Epithelial cell of esophagus (primary cell): ENCODE measurements at places on chromosomes 11 and 22.

- peak; percentile 29 for DNase-seq
Observed at GRCh38 chr11:114193730-114194679, 102.2 kb upstream of the NNMT start.

- no peak for DNase-seq
Observed at GRCh38 chr11:126268361-126268707, 361 bp downstream of the SRPRA start.

DNA sequence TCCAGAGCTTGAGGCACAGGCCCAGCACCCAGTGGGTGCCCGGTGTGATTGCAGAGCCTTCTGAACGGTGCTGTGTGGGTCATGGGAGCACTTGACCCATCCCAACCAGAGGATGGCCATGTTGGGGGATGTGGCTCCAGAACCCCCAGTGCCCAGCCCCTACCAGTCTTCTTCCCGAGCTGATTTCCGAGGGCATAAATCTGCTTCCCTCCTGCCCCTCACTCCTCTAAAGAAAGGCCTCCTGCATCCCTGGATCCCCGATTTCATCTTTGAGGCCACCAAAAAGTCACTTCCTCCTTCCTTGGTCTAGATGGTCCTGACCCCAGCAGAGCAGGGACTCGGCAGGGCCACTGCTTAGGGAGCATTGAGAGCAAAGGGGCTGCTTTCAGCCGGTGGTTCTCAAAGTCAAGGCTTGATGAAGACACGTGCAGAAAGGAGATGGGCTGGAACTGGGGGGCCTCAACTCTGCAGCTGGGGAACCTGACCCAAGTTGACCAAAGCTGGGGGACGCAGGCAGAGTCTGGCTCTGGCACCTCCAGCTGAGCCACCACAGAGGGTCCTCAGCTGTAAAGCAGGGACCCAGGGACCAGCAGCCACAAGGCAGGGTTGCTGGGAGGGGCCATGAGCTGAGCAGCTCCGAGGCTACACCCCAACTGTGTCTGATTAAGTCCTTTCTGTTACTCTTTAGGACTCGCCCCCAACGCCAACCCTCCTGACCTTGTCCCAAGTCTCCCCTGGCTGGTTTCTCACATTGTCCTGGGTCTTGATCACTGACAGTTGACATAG is 56.6 kb downstream of the LINC01488 start:
- DNase-seq = no peak

DNA sequence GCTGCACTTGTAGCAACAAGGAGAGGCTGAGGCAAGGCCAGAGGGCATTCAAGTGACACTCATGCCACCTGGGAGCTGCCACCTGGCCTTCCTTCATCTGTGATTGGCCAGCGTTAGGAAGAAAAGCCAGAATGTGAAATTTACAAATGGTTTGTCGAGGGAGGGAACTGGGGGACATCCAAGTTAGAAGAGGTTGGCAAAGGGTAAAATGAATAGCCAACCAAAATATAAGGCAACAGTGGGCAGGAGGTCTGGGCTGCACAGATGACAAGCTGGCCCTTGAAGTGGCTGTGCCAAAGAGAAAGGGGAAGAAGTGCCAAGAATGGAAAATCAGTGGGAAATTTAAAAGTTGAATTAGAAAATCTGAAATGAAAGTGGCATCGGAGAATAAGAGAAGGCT is 221.4 kb downstream of the C11orf91 start:
- no peak for DNase-seq

- no peak for DNase-seq
Observed at GRCh38 chr11:77656362-77656761, 18.8 kb upstream of the CLNS1A start.

GRCh38 chr11:93274851-93275250 is 55.7 kb upstream of the DEUP1 start:
- DNase-seq = no peak

DNA sequence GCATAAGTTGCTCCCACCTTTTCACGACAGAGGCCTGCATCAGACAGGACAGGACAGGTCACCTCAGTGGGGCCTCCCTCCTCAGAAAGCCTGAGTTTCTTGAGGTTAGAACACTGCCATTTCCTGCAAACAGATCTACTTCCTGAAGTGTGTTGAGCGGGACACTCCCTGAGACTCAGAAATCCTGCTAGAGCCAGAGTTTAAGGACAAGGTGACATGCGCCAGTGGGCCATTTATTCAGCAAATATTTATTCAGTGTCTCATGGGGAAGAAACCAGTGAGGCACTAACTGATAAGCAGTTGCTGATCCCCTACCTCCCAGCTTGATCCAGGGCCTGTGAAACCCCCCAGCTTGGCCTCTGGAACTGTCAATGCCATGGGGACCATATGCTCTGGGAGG is 454.6 kb downstream of the SOX6 start:
- no peak for DNase-seq

- peak; percentile 91 for DNase-seq
Observed at GRCh38 chr11:95108159-95108611, 18.5 kb downstream of the ENDOD1 start.

- peak; percentile 43 for DNase-seq
Observed at GRCh38 chr11:104443387-104443786, 279.4 kb upstream of the PDGFD start.

GRCh38 chr22:29817724-29818123 is 20.4 kb downstream of the ASCC2 start:
- DNase-seq = no peak

- DNase-seq = no peak
Observed at GRCh38 chr11:8707541-8708191, 25.1 kb downstream of the RPL27A start.

DNA sequence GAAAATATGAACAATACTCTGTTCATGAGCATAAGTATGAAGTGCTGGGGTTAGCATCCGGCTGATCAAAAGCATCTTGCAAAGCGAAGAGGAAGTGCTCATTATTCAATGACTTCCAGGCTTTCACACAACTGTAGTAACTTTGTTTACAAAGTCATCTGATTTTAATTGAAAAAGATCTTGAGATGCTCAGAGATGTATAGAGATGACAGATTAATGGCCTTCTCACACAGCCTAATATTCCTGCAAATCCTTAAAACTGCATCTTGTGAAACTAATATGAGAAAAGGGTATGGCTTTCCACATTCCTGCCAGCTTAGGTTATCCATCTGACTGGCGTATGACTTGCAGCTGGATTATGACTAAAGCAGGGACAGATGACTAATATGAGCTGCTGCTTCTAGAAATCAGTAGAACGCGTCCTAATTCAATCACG is 125.4 kb downstream of the CASP12 start:
- DNase-seq = peak; percentile 95

GRCh38 chr11:66543263-66544107 is 2.4 kb downstream of the ZDHHC24 start:
- DNase-seq = peak; percentile 36

DNA sequence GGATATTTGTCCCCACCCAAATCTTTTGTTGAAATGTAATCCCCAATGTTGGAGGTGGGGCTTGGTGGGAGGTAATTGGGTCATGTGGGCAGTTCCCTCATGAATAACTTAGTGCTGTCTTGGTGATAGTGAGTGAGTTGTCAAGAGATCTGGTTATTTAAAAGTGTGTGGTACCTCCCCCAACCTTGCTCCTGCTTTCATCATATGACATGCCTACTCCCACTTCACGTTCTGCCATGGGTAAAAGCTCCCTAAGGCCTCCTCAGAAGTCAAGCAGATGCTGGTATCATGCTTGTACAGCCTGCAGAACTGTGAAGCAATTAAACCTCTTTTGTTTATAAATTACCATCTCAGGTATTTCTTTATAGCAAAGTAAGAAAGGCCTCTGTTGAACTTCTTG is 30.6 kb downstream of the AAMDC start:
- no peak for DNase-seq

DNA sequence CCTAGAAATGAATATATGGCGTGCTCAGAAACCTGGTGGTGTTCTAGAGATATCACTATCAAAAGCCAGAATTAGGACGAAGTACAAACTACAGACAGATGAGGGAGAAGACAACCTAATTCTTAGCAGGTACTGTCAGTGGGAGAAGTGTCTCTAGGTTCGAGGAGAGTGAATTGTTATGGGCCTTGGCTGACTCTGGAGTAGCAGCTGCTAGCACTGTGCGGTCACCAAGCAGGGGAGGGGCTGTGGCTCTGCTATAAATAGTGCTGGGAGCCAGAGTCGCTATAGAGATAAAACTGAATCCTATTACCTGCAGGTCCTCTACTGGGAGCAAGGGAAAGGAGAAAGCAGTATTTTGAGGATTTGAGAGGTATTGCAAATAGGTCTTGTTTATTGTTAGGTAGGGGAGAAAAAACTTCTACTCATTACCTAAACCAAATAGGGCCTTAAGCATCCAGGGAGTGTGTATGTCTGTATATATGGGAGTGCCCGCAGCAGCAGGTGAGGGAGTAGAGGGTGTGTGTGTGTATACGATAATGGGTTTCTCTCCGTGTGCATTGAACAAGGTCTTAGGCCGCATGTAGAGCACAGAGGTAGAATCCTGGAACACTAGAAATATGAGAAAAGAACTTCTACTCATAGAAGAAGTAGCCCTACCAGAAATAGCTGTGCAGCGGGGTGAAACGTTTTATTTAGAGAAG is 2.2 kb downstream of the MADD start:
- no peak for DNase-seq

- DNase-seq = no peak
Observed at GRCh38 chr22:31162015-31162765, 2.2 kb downstream of the RNF185 start.

DNA sequence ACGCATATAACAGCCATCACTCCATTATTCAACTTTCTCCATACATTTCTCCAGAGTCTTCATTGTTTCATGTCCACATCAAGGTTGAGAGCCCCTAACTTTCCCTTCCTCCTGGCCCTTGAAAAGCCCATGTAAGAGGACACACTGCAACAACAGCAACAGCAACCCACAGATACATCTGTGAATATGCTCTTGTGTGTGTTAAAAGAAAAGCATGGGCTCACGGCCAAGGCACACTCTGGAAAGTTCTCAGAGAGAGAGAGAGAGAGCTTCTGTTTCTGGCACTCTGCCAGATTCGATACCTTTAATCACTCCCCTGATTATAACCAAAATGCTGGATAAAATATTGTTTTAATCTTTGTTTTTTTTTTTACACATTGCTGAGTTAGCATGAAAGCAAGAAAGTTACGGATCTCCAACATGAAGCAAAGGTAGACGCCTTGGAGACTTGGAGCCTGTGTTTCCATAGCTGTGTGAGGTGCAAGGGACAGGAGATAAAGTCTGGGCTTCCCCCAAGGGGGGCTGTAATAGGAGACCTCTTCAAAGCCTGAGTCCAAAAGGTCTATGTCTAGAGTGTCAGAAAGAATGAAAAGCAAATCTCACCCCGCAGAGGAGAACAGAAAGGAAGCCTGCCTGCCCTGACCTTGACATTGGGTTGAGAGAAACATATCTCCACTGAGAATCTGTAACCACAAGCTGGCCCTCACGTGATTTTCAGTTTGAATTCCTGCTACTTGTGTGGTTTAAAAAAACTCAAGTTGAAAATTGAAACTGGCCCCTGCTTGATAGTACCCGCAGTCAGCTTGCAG is 33.7 kb upstream of the MPPED1 start:
- no peak for DNase-seq

- no peak for DNase-seq
Observed at GRCh38 chr22:29607426-29607825, 4.0 kb downstream of the NF2 start.

- DNase-seq = no peak
Observed at GRCh38 chr11:131964698-131965483, 594.5 kb downstream of the NTM start.

DNA sequence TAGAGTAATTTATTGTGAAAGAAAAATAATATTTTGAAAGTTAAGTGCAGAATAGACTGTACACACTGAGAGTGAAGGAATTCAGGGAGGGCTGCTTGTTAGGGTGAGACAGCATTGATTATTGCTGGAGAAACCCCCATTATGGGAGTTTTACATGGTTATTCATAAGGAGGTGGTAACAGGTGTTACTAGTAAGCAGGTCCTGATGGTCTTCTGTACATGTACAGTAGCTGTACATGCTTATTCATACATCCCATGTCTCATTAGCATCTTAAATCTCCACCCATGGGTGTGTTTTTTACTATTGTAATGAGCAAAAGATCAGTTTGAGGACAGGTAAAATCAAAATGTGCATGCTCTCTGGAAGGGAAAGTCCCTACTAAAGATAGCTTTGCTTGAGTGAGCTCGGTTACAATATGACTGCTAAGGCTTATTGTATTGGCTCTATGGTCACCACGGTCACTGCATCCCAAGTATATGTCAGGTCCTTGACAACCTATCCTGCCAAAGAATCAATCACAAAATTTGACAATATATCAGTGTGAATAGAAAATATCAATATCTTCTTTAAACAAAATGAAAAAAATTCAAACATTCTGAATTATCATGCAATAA is 6.2 kb downstream of the KDM4F start:
- DNase-seq = no peak

DNA sequence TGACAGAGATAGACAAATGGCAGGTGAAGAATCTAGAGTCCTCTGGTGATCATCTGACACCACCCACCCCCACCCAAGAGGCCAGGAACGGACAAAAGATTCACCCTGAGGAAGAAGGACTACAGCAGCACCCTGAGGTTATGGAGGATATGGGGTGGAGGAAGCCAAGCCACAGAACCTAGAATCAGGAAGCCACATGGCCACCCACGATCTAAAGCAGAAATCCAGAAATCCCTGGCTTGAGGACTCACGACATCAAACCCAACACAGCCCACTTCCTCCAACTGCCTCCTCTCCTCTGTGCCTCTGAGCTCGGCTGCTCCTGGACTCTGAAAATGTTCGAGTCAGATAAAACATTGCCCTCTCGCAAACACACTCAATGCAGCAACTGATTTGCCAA is 364.3 kb downstream of the SHANK2 start:
- no peak for DNase-seq

DNA sequence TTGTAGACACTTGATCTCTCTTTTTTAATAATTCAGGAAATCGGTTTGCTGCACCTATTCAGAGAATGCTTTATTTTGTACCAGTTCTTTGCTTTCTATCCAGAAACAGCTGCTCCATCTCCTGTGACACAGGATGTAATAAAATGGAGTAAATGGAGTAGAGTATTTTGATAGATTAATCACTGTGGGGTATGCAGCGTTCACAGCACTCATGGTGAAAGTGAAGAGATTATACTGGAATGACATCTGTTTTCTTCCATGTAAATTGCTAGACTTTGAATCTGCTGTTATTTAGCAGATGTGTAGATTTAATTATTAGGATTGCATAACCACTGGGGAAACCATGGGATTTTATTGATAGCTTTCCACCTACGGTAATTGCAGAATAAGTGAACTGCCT is 227.3 kb upstream of the ARHGAP42 start:
- DNase-seq = no peak

DNA sequence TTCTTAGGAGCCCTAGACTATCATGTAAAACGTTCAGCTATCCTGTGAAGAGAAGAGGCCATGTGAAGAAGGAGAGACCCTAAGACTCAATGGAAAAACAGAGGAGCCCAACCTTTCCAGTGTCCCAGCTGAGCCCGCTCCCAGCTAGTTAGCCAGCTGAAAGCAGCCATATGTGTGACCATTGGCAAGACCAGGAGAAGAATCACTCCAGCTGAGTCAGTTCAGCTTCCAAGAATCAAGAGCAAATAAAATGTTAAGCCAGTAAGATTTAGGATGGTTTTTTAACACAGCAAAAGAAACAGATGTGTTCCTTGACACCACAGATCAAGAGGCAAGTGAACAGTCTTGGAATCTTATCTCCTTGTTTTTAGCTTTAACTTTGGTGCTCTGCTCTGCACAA is 108.0 kb downstream of the CCDC81 start:
- DNase-seq = no peak

GRCh38 chr22:50085211-50085972 is at the start of gene MLC1:
Gene MLC1 (minus strand): TSS chr22:50085426. CDS start chr22:50084902, 524 bp downstream.
- peak; percentile 25 for DNase-seq

GRCh38 chr11:73414977-73415651 is 38.9 kb downstream of the RELT start:
- no peak for DNase-seq

GRCh38 chr11:115653076-115653475 is 148.9 kb upstream of the CADM1 start:
- DNase-seq = no peak
